CD4-positive, alpha-beta T cell treated with Interleukin-1 beta for 1 hour (primary cell): ENCODE measurements at places on chromosomes 4 and X.
A peak's percentile ranks its signal among the peaks of the same experiment; 100 is the strongest.

- DNase-seq = no peak
These were observed 87.6 kb upstream of the SLC4A4 start for GRCh38 chr4:71251261-71251660.

GRCh38 chr4:2795300-2795892 is 2.5 kb downstream of the SH3BP2 start:
- no peak for DNase-seq

GRCh38 chr4:89703829-89704590 is 133.0 kb downstream of the SNCA start:
- DNase-seq = no peak

GRCh38 chrX:148284056-148284455 is 216.4 kb upstream of the AFF2 start:
- DNase-seq = no peak

- DNase-seq = no peak
These were observed 1157.3 kb upstream of the AGA start for GRCh38 chr4:178599521-178599920.

DNA sequence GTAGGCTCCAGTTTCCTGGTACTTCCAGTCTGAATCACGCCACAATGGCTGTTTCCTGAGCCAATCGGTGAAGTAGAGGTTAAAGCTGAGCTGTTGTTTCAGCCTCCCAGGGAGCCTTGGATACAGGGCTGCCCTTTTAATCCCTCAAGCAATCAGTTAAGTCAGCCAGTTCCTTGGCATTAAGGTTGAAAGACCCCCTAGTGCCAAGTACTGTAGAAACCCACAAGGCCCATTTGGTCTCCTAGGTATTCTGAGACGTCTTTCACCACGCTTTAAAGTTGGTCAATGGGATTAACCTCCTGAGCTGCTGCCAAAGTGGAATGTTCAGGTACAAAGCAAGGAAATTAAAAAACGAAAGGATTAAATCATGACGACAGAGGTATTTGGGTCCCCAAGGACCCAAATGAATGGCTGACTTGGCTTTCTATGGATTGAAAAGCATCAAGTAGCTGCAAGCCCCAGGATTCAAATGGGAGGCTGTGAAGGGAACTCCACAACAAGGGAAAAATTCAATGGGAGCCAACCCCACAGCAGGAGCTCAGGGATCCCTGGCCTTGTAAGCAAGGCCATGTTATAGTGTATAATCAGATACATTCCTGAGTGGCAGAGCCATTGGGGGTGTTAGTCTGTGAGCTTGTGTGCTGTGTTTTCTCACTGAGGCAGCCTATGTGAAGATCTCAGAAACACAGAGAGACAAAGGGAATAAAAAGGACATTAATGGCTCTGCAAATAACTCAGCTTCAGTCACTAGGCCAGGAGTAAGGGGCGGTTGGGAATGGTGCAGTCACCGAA is 86.0 kb downstream of the ATG4A start:
- DNase-seq = no peak

GRCh38 chr4:123874063-123874462 is 477.5 kb downstream of the SPRY1 start:
- no peak for DNase-seq

- no peak for DNase-seq
These were observed 11.6 kb downstream of the JAKMIP1 start for GRCh38 chr4:6188687-6189305.

DNA sequence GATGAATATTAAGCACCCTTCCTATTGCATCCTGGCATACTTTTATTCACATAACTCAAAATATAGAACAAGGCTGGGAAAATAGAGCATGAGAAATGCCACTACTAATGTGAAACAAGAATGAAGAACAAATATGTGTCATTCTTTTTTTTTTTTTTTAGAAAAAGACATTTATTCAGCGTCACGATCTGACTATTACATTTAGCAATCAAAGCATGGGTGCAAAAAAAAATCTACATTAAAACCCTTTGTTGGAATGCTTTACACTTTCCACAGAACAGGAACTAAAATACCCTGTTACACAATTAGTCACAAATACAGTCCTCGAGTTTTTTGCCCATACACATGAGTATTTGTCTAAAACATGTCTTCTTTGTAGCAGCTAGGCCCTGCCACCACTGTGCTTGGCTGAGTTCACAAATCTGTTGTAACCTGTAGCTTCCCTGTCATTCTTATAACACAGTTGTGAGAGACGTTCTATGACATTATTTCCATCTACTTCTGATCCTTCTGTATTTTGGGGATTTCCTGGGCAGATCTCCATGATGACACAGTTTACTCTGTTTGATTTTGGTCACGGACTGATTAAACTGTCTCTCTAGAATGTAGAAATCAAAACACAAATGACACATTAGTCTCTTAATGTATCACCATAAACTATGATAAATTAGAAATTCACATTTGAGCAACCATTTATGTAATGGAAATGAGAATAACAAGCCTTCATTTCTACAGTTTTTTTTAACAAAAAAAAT is 9.4 kb upstream of the TET2 start:
- no peak for DNase-seq

DNA sequence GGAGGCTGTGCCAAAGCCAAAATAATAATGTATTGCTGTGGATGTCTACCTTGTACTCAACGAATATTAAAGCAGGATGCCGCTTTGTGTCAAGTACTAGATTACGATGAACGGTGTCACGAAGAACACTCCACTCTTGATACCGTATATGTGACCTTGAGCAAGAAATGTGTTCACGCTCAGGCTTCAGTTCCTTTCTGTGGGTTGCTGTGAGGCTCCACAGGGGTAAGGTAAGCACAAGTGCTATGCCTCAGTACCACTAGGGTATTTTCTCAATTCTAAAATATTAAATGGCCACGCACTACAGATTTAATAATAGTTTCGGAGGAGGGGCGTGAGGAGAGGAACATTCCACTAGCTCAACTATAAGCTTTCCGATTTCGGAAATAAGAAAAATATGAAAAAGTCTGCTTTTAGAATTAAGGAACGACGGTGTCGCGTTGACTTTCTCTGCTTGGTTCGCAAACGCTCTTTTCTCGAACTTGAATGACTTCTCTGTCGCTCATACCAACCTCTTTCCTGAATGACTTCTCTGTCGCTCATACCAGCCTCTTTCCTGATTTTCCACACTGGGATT is 607 bp upstream of the SCOC start:
- peak; percentile 49 for DNase-seq

DNA sequence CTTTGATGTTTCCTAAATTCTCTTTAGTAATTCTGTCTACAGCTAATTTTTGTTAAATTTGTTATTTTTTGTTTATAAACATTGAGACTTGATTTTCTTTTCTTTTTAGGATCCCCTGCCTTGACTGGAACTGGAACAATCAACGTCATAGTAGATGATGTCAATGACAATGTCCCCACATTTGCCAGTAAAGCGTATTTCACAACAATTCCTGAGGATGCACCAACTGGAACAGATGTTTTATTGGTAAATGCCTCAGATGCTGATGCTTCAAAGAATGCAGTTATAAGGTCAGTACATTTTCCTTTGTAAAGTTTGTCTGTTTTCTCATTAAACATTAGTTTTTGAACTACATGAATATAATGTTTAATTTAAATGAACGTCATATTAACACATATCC is 119.4 kb downstream of the FAT4 start:
- no peak for DNase-seq
